Dorsolateral prefrontal cortex (tissue), 122 donors: ENCODE measurements at places on chromosomes 2 and 18.
A peak's percentile ranks its signal among the peaks of the same experiment; 100 is the strongest.

DNA sequence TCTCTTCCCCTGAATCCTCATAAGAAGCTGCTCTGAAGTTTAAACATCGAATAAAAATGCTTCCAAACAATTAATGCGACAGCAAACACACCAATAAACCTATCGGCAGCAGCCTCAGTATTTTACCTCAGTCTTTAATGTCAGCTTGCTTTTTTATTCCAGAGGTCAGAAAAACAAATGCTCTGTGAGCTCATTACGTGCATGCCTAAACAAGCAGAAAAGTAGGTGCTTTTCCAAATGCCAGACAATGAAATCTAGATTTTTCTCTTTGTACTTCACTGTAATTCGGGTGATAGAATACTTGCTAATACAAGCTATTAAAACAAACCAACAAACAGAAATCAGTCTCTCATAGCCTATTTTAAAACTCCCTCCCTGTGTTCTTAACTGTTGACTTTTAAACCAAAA lies 381.5 kb downstream of the NRXN1 start:
- DNase-seq = no peak

- DNase-seq = no peak
These were observed 39.6 kb upstream of the NEMP2 start for GRCh38 chr2:190574169-190574568.

- peak; percentile 59 for DNase-seq
These were observed 9.2 kb downstream of the DNMT3A start for GRCh38 chr2:25332571-25332970.

GRCh38 chr18:58264840-58265239 lies 220.8 kb downstream of the NEDD4L start:
- no peak for DNase-seq

DNA sequence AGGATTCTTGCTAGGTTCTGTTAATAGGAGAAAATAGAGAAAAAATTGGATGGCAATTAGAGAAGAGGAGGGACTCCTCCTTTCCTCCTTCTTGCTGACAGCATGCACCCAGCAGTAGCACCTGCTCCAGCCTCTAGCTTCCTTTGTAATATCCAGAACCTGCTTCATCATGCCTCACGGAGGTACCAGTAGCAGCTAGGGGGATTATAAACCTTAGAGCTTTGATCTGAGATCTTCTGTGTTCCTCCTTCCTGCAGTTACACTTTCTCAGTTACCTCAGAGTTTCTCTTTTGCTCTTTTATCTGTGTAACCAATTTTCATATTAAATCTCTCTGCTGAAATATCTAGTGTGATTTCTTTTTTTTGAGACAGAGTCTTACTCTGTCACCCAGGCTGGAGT lies 16.6 kb downstream of the DPP4 start:
- DNase-seq = no peak

DNA sequence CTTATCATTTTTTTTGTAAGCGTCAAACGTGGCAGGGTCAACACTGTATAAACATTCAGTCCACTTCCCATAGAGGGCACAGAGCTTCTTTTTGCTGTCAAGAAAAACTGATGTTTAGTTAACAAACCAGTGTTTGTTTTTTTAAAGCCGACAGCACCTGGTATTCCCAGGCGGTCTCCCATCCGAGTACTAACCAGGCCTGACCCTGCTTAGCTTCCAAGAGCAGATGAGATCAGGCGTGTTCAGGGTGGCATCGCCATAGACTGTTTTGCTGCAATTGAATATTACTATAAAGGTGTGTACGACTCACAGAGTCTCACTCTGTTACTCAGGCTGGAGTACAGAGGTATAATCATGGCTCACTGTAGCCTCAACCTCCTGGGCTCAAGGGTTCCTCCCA lies 31.5 kb downstream of the CABYR start:
- no peak for DNase-seq

DNA sequence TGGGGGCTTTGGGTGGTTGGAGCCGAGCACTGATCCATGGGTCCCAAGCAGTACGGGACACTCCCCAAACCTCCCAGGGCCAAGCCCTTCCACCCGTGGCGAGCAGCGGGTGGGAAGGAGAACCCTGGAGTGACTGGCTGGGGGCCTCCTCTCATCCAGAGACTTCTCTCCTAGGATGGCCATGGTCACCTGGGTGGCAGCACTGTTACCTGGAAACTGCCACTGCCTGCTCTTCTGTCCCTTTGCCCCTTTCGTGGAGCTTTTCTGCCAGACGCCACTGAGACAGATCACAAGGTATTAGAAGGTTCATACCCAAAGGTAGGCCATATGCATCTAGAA lies 26.9 kb downstream of the CENPO start:
- DNase-seq = no peak

GRCh38 chr2:127145280-127145895 lies 38.4 kb upstream of the BIN1 start:
- DNase-seq = no peak

- no peak for DNase-seq
These were observed 185.5 kb downstream of the C1D start for GRCh38 chr2:67877301-67877700.

GRCh38 chr18:50014606-50015005 lies 180.3 kb downstream of the MYO5B start:
- DNase-seq = no peak

GRCh38 chr2:238240757-238241711 lies 1.2 kb upstream of the HES6 start:
- DNase-seq = no peak

- DNase-seq = no peak
These were observed 10.8 kb downstream of the SPDYA start for GRCh38 chr2:28821295-28821958.

GRCh38 chr2:196798980-196799379 lies 503 bp downstream of the GTF3C3 start:
- DNase-seq = no peak

GRCh38 chr2:147567136-147567535 lies 277.7 kb upstream of the ACVR2A start:
- no peak for DNase-seq

GRCh38 chr2:227577555-227577954 lies 21.1 kb upstream of the SCYGR2 start:
- no peak for DNase-seq

- DNase-seq = no peak
These were observed 31.8 kb upstream of the INPP4A start for GRCh38 chr2:98412751-98413458.

DNA sequence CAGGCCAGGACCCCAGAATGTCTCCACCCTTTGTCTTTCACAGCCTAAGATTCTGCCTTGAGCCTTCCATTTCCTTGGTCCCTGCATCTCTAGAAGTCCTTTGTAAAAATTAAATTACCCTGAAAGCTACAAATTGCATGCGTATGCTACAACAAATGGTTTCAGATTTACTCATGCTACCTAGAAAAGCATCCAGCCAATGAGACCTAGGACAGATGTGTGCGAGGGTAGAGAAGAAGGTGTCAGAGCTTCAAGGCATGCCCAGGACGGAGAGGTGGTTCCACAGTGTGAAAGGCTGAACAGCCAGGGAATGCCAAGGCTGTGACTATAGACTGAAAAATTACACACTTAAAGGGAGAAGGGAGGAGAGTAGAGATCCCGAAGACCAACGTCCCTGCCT lies 40.2 kb downstream of the CCBE1 start:
- no peak for DNase-seq

GRCh38 chr2:230658577-230658876 lies 54.1 kb upstream of the CAB39 start:
- no peak for DNase-seq

DNA sequence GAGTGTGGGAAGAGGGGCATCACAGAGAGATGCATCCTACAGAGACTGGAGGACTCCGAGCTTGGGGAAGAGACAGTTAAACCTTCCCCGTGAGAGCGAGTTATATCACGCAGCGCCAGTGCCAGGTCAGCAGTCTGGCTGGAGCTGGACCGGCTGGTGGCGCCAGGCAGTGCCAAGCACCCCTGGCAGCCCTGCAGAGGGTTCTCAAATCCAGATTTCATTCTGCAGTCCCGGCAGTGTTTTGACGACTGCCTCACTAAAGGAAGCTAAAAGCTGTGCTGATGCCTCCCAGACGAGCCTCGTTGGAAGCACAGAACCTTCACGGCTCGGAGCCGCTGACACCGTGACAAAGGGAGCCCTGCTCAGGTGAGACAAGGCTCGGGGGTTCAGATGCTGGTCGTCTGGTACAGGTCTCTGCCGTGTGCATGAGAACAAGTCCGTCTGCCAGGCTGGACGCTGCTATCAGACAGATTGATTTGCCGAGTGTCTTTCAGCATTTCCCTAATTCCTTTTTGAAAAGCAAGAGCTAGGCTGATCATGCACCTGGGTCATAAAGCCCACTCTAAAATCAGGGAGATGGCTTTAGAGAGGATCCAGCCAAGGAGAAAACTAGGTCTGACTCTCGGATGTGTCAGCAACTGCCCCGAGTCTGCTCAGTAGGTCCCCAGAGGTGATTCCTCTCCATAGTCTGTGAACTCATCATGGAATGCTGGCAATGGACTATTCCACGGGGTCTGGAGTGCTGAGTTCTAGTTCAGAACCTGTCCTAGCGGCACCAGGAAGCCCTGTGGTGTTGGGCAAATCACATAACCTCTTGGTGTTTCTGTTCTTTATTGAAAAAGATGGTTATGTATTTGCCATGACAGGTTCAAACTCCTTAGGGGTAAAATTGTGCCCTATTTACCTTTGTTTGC lies 240.6 kb downstream of the SOX11 start:
- peak; percentile 86 for DNase-seq

GRCh38 chr2:108585436-108585835 lies 51.2 kb downstream of the LIMS1 start:
- no peak for DNase-seq

- DNase-seq = no peak
These were observed 64.4 kb downstream of the ACOXL start for GRCh38 chr2:110796716-110797301.

- DNase-seq = no peak
These were observed 599.4 kb downstream of the RNF144A start for GRCh38 chr2:7516484-7517063.

DNA sequence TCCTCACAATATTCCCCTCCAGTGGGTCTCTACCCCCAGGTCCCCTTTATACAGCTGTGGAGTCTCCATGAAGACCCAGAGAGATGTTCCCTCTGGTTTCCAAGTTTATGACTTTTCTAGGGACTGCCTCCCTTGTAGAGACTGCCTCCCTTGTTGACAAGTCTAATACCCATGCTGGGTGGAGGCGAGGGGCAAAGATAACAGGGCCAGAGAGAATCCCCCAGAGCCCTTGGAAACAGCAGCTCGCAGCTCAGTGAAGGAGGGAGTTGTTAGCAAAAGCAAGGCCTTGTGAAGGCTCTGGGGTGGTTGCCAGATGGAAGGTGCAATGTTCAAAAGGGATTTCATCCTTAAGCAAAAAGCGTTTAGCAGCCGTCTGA lies 75.0 kb upstream of the GATA6 start:
- DNase-seq = no peak

DNA sequence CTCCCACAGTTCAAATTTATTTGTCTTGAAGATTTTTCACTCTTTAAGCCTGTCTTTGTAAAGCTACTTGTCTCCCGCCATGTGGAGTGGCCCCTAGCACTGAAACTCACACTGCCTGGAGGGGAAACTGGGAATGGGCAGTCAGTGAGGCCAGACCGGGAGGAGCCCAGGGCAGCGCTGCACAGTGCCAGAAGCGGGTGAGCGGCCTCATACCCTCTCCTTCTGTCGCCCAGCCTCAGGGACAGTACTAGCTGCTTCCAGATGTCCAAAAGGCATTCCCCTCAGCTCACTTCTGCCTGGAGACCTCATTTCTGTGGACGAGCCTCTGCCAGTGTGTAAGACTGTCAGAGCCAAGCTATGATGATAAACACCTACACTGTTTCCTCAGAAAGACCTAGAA lies 79.9 kb downstream of the SEPTIN10 start:
- no peak for DNase-seq

DNA sequence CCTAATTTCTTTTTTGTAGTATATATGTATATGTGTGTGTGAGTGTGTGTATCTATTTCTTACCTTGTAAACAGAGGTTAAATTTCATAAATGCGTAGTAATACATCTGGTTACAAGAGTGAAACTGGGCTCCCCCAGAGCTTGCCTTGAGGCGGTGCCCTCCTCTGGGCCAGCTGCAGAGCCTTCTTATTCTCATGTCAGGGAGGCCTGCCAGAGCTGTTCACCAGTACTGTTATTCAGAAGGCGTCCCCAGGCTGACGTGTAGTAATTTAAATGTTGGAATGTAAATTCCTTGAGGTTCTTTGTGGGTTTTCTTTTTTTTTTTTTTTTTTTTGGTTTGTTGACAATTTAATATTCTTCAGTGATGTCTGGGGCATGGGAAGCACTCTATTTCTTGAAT lies 11.2 kb downstream of the COPS8 start:
- DNase-seq = no peak

- no peak for DNase-seq
These were observed 32.1 kb upstream of the LCLAT1 start for GRCh38 chr2:30414961-30415360.
